ENCODE measurements at places on chromosomes 7 and 10.

- DNase-seq, result no peak
Measured at GRCh38 chr10:58609532-58610150, 97.0 kb downstream of the BICC1 start.

GRCh38 chr7:73560109-73560835, 2.8 kb upstream of the BCL7B start:
- no peak for DNase-seq

GRCh38 chr7:115009139-115009538, 87.2 kb downstream of the MDFIC start:
- no peak for DNase-seq

GRCh38 chr10:34768261-34768971, 46.7 kb downstream of the PARD3 start:
- DNase-seq, result no peak

DNA sequence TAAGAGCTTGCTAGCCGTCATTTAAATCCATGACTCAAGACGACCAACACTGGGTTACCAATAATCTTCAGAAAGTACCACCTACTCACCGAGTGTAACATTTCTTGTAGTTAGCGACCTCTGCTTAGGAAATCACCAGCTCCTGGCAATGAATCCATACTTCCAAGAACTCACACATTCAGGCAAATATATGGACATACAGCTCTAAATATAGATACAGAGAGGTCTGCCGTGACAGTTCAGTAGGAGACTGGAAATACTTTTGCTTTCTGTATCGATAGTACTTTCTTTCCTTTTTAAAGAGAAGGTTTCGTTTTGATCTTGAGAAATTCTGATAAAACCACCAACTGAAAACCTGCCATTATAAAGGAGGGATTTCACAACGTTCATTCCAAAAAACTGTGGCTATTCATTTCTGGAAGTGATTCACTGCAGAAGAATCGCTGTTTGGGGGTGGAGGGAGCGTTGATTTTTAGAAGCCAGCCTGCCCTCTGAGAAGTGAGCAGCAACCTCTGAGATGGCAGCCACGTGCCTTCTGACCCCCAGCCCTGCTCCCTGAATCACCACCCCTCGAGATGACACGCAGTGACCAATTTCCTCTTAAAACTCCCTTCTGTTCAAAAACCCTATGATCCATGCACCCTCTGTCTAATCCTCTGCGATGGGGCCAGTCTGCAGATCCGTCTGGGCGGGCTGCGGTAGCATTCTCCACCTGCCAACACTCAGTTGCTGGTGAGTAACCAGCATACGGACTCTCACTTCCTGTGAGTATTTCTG, 179.0 kb upstream of the KLF14 start:
- peak; percentile 21 for DNase-seq

GRCh38 chr10:31945392-31945791, 16.8 kb upstream of the ARHGAP12 start:
- no peak for DNase-seq

DNA sequence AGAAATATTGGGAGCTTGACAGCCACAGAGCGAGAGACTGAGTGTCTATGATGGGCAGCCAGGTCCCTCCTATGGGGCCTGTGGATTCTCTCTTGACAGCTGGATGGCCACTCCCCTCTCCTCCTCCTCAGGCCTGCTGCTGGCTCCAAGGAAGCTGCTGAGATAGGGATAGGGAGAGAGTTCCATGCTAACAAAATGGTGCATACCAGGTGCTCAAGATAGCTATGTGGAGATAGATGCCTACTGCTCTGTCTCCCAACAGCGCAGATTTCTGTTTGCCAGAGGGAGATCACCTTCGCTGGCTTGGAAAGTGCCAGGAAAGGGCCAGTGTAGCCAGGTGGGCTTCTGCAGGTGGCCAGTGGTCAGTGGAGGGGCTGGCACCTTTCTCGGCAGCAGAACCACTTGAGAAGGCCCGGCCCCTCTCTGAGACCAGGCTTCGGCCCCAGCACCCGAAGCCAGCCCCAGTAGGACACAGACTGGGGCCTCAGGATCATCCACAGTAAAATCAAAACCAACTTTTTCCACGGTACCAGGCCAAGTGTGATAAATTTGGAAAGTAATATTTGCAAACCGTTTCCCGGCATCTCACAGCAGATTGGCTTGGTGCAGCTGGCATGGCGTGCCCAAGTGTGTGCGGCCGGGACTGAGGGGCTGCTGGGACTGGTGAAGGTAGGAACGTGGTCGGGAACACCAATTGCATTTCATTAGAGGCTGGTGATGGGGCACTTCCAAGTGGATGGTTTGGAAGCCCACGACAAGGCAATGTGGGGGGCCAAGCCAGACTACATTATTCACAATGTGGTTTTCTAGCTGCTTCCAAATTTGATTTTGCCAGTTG, 139.6 kb downstream of the PTPN20 start:
- no peak for DNase-seq

- DNase-seq, result no peak
Measured at GRCh38 chr10:94287336-94287735, 75.4 kb downstream of the NOC3L start.

GRCh38 chr10:104574838-104575237, 66.3 kb upstream of the SORCS3 start:
- DNase-seq, result no peak

DNA sequence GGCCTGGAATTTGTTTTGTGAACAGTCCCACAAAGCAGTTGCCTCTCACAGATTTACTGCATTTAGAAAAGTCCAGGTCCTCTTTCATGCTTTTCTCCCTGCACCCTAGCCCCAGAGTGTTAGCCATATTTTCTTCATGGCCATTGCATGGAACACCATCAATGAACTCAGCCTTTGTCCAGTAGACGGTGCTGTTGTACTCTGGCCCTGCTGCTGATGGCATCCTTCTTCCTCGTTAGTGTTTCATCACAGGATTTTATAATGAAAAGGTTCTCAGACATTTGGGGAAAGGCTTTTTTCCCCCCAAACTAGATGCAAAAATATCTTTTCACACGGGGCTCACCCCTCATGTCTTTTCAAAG, 93.0 kb upstream of the SLC25A13 start:
- no peak for DNase-seq

GRCh38 chr10:94851263-94851662, 87.2 kb upstream of the CYP2C9 start:
- no peak for DNase-seq

GRCh38 chr7:365593-365992, 75.6 kb downstream of the FOXL3 start:
- no peak for DNase-seq

GRCh38 chr7:24555184-24555583, 18.1 kb upstream of the PALS2 start:
- DNase-seq, result no peak

DNA sequence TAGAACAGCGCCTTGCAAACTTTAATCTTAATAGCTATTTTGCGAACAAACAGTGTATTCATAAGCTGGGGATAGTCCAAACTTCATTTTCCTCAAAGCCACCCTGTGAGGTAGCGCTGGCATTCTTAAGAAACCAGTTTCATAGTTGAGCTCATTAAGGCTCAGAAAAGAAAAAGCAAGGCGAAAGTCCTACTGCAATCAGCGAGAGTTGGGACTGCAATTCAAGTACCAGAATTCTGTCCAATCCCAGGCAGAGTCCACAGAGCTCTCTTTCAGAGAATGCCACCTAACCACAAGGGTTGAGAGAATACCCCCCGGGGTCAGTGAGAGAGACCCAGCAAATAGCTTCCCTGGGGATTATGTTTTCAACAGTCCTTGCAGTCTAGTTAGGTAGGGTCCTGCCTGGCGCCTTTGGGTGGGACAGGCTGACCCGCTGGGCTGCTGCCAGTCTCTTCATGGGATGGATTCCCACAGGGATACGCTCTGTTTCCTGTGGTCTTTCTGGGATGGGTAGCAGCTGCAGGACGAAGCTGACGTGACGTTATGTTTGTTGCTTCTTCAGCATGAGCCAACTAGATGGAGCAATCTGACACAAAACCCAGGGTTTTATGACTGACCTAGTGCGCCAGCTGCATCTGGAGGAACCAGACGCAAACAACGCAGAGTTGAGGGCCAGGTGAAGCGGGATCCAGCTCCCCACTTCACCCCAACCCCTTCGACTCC, 16.0 kb downstream of the BMPER start:
- DNase-seq, result no peak

DNA sequence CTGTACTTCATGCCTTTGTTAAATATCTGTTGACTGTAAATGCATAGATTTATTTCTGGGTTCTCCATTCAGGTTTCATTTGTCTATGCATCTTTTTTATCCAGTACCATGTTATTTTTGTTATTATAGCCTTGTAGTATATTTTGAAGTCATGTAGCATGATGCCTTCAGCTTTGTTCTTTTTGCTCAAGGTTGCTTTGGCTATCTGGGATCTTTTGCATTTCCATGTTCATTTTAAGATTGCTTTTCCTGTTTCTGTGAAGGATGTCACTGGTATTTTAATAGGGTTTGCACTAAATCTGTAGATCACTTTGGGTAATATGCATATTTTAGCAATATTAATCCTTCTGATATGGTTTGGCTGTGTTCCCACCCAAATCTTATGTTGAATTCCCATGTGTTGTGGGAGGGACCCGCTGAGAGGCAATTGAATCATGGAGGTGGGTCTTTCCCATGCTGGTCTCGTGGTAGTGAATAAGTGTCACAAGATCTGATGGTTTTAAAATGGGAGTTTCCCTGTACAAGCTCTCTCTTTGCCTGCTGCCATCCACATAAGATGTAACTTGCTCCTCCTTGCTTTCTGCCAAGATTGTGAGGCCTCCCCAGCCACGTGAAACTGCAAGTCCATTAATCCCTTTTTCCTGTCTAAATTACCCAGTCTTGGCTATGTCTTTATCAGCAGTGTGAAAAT, 302.8 kb upstream of the SEMA3C start:
- no peak for DNase-seq

All from DMS79 (cell line).